ENCODE measurements at places on chromosomes 11 and 22.

- no peak for DNase-seq
These were observed 188.5 kb upstream of the CARD18 start for GRCh38 chr11:105328061-105328460.

GRCh38 chr22:49168219-49168813 lies 659.4 kb downstream of the BRD1 start:
- DNase-seq: no peak

GRCh38 chr11:55658031-55658573 lies 3.9 kb upstream of the OR4C6 start:
- no peak for DNase-seq

GRCh38 chr11:2459016-2459725 lies 14.4 kb downstream of the KCNQ1 start:
- DNase-seq: no peak

DNA sequence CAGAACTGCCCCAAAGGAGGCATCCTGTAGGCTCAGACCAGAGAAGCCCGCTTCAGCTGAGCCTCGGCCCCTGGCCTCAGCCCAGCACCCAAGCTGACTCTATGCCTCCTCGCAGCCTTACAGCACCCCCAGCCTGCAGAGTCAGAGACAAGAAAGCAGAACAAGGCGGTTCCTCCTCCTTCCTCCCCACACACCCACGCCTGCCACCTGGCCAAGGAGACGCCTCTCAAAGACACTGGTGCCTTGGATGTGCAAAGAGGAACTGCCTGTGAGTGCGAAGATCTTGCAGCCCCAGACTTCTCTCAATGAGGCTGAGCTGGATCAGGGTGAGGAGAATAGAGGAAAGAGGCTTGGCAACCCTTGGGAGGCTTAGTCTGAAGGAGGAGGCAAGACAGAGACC lies 60.2 kb downstream of the PDE2A start:
- no peak for DNase-seq

GRCh38 chr11:108586600-108586999 lies 7.0 kb downstream of the EXPH5 start:
- DNase-seq: no peak

DNA sequence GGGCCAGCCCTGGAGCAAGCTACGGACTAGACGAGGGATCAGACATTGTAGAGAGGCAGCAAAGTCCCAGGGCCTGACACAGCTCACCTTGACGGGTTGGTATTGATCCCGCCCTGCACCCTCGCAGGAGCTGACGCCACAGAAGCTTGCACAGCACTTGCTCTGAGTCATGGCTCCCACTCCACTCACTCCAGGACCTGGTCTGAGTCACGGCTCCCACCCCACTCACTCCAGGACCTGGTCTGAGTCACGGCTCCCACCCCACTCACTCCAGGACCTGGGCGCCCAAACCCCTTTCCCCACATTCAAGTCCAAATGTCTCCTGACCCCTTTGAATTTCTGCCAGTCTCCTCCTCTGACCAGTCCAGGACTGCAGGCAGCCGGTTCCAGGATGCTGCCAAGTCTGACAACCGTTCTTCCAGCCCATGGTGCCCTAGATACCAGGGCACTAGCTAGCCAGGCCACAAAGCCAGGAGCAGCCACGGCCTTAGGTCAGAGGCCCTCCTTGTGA lies 6.0 kb upstream of the PNPLA5 start:
- no peak for DNase-seq

- no peak for DNase-seq
These were observed 22.7 kb upstream of the YPEL1 start for GRCh38 chr22:21758091-21758864.

- DNase-seq: peak; percentile 4
These were observed 485.1 kb downstream of the CNTN5 start for GRCh38 chr11:99505831-99506230.

- no peak for DNase-seq
These were observed 23.0 kb downstream of the LARGE2 start for GRCh38 chr11:45945397-45945999.

- no peak for DNase-seq
These were observed 68.5 kb upstream of the CARD18 start for GRCh38 chr11:105208019-105208418.

- DNase-seq: no peak
These were observed 296.2 kb upstream of the ANO3 start for GRCh38 chr11:26035696-26036095.

GRCh38 chr22:20258584-20259326 lies 9.4 kb downstream of the RTN4R start:
- DNase-seq: no peak

DNA sequence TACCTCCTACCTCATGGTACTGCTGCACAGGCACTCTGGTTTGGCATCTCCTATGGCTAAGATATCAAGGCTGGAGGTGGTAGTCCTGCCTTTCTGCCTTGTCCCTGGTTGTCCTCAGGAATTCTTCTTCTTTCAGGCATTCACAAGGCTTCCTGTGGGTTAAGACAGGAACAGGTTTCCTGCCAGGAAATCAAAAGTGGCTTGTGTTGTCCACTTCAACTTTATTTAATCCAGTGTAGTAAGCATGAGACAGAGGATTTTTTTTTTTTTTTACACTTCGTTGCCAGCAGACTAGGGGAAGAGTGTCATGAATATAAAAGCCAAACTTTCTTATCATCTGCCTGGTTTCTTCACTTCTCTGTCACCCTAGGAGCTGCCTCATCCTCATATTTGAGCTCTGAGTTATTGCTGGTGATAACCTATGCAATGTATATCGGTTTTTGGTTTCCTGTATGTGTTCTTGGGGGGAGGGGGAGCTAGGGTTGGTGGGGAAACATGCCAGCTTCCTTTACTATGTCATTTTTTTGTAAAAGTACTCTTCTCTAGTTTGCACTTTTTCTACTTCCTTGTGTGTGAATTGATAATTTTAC lies 50.2 kb downstream of the XKR3 start:
- no peak for DNase-seq

GRCh38 chr11:93587858-93588581 lies 44.8 kb upstream of the SMCO4 start:
- DNase-seq: no peak

DNA sequence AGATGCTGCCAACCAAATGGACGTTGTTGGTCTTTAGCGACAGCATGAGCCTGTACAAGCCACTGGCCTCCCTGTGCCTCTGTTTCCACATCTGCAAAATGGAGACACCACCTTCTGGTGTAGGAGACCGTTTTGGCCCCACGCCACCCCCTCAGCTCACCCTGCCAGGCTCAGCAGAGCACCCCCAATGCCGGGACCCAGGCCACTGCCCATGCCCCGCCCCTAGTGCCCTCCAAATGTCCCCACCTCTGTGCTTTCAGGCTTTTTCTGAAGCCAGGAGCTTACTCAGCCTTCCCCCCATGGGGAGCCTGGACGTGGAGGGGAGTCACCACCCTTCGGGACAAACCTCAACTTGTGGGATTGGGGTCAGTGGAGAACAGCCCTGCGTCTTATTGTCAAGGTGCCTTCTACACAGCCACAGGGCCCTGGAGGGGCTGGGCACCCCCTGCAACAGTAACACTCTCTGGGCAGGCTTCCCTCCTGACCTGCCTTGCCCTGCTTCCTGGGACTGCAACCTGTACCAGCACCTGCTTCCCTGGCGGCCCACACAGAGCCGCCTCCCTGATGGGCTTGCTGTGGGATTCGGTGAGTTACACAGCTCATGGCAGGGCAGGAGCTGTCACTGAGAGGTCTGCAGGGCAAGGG lies 24.6 kb upstream of the RTL6 start:
- no peak for DNase-seq

- no peak for DNase-seq
These were observed 14.1 kb downstream of the RHBDD3 start for GRCh38 chr22:29253561-29254285.

- no peak for DNase-seq
These were observed 194.7 kb downstream of the BRD1 start for GRCh38 chr22:49633010-49633324.

GRCh38 chr11:104254347-104254746 lies 90.4 kb upstream of the PDGFD start:
- DNase-seq: peak; percentile 1

- DNase-seq: no peak
These were observed 40.5 kb upstream of the TOP3B start for GRCh38 chr22:22022947-22023534.

- DNase-seq: no peak
These were observed 49.7 kb upstream of the FGF3 start for GRCh38 chr11:69868871-69869270.

DNA sequence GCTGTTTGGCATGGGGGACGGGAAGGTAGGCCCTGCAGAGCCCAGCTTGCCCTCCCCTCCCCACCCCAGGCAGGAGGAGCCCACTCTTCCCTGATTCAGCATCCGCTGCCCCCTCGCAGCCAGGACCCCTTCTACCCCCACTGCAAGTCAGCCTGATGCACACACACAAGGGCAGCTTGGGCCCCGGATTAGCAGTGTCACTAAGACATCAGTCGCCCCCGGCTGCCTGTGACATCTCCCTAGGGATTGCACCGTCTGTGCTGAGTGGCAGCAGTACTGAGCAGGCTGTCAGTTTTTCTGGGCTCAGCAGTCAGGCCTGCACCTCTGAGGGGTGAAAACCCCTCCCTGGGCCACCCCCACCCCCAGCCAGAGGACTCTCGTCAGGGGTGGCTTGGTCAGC lies 30.4 kb upstream of the SYT7 start:
- no peak for DNase-seq

- DNase-seq: no peak
These were observed 21.6 kb upstream of the CSNK1E start for GRCh38 chr22:38338772-38339379.

GRCh38 chr11:69470301-69470700 lies 11.2 kb upstream of the LINC01488 start:
- DNase-seq: no peak

DNA sequence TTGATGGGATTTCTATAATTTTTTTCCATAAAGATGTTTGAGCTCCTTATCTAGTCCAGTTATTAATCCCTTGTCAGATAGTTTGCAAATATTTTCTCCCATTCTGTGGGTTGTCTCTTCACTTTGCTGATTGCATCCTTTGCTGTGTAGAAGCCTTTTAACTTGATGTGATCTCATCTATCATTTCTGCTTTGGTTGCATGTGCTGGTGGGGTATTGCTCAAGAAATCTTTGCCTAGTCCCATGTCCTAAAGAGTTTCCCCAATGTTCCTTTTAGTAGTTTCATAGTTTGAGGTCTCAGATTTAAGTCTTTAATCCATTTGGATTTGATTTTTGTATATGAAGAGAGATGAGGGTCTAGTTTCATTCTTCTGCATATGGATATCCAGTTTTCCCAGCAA lies 1.7 kb upstream of the IL2RB start:
- DNase-seq: no peak

DNA sequence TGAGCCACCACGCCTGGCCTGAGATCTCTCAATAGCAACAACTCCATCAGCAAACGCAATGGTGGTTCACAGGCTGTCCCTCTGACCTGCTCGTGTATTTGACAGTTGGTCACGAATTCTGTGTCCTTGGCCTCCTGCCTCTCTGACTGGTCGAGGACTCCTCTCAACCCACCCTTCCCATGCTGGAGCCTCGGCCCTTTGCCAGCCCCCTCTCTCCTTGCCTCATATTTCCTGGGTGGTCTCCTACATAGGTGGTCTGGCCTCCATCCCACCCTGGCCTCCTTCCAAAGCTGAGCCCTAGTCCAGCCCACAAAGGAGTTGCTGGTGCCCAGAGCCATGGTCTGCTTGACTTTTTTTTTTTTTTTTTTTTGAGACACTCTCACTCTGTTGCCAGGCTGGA lies 11.4 kb upstream of the A4GALT start:
- no peak for DNase-seq

Measured in thyroid gland (tissue), 4 donors.